ENCODE measurements at places on chromosomes 5 and 9.

GRCh38 chr5:72013766-72014624, 93.3 kb upstream of the MAP1B start:
- no peak for DNase-seq

DNA sequence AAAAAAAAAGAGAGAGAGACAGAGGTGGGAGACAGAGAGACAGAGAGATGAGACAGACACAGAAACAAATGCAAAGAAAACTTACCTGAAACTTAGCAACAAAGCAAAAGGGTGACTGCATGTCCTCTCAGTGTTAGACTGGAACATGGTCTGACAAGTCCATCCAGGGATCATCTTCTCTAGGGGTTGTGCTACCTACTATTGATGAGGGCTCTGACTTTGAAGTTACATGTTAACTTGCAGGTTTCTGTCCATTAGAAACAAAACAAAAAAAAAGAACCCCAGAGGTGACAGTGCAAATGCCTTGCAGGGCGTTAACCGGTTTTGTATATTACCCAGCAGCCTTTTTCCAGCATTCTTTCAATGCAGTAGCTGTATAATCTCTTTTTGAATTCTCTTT, 13.6 kb upstream of the SPARC start:
- DNase-seq = no peak

GRCh38 chr9:11933926-11934325, 759.3 kb upstream of the TYRP1 start:
- no peak for DNase-seq

GRCh38 chr9:127311239-127311741, 46.7 kb downstream of the GARNL3 start:
- no peak for DNase-seq

DNA sequence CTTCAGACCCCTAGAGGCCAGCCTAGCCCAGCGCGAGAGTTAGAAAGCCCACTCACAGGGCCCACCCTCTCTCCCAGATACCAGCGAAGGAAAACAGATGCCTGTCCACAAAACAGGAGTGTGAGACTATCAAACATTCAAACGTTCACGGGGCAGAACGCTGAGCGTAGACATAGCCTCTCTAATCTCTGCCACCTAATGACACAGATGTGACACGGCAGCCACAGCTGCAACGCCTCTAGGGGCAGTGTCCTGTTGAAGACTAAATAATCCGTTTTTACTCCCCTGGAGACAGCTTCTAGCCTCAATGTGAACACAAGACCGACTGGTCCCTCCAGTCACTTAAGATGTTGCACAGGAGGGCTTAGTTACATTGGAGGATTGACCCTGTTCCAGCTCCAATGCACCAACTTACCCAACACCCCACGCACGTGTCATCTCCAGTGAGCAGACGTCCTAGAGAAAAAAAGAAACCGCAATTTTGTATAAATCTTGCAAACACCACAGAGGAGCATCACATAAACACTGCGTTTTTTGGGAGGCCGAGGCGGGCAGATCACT, 14.3 kb downstream of the DIPK1B start:
- no peak for DNase-seq

DNA sequence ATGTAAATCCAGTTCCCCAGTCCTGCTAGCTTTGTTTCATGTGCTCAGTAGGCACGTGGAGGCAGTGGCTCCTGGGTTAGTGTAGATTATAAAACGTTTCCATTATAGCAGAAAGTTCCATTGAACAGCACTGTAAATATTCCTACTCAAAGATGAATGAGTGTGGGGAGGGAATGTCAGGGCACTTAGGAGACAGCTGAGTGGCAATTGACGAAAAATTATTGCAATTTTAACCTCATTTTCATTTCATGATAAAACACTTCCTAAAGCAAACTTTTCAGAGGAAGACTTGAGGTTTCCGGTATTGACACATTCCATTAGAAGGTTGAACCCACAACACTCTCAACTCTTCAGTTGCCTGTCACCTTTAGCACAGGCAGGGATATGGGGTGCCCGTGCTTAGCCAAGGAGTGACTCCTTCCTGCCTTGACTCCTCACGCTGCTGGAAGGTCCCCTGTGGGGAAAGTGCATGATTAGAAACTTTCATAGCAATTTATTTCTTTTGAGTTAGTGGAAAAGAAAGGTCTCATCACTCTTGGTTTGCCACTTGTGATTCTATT, 41.2 kb downstream of the SLC46A2 start:
- DNase-seq = no peak

DNA sequence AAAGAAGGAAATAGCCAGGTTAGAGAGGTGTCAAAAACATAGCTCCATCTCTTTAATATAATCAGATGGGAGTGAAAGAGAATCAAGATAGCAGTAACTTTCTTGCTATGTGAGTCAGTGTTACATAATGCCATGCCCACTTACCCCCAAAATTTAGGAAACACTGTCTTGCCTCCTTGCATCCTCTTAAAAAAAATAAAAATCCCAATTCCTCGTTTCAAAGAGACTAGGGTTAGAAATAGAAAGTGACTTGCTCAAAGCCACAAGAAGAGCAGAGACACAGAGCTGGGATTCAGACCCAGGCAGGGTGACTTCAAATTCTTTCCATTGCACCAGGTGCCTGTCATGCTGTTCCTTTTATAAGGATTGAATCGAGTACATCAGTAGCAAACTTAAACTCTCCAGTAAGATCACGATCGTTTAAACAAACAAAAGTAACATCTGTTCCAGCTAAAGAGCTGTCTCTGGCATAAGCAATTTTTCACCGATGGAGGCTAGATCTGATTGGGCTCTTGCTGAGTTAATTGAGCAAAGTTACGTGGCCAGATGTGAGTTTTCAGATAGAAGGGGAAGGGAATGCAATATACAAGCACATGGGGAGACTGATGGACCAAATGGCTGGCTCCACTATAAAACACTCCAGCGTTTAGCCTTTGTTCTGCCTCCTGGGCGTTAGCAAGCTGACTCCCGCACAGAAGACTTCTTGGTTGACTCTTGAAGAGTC, 176.9 kb downstream of the PALM2AKAP2 start:
- DNase-seq = no peak

DNA sequence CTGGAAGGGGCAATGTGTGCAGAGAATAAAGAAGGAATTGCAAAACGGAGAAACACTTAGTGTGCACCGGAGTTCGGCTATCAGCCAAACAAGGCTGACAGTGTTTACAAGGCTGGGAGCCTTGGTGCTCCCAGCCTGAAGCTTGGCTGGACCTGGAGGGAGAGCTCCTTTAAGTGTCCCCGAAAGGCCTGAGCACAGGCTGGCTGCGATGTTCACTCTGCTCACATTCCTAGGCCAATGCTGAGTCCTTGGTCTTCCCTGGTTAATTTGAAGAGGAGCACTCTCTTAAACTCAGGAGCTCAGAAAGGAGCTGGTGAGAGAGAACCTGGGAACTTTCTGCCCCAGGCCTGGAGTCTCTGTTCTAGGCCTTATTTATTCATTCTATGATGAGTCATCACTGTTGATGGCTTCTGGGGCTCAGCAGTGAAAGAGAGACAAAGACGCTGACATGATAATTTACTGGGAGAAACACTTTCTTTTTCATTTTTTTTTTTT, 88.6 kb upstream of the MYO10 start:
- no peak for DNase-seq

DNA sequence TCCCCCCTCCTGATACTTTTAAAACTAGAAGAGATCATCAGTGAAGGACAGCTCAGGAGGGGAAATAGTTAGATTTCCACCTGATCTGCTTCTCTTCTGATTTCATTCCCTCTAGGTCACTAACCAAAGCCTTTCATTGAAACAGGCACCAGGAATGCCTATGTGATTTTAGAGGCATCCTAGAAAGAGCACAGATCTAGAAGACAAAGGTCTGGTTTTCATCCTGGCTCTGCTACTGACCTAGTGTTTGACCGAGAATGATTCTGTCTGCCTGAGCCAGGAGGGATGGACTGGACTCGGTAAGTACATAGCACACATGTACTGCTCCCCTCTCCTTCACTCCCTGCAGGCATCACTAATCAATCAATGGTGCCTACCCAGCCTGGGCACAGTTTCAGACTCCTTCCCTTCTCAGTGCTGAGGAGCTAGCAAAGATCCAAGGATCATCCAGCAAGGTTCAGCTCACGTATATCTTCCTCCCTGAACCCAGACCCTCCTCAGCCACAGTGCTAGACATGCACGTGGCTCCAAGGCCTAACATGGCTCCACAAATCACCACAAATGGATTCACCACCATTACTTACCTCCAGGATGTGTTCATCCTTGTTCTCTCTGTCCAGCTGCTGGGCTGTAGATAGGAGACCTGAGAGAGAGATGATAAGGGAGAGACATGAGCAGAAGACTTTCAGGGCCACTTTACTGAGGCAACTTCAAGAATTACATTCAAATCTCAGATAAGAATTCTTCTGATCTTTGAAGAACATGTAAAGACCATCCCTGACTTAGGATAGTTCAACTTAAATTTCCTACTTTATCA, 35.2 kb downstream of the FAT2 start:
- no peak for DNase-seq

DNA sequence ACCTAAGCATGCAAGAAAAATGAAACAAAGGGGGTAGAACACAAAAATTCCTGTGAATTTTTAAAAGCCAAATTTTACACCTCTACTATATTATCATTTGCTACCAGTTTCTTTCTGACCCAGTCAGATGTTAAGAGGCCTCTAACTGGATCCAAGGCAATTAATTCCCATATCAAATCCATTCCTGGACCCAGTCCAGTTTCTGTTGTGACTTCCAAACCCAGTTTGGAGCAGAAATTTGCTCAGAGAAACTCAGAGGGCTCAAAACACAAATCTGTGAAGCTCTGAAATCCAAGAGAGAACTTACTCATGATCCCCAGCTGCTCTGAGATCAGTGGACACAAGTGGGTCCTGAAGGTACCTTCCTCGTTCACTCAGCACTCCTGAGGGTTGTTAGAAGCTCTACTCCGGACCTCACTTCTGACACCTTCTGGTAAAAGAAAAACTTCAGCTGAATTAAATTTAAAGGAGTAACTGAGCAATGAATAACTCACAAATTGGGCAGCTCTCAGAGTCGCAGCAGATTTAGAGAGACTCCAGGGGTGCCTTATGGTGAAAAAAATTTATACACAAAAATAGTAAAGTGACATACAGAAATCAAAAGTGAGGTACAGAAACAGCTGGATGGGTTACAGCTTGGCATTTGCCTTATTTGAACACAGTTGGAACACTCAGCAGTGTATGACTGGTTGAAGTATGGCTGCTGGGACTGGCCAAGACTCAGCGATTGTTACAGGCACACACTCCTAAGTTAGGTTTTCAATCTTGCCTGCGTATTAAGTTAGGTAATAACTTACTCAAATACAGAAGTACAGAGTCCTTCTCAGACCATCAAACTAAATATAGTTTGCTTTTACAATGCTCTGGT, 32.4 kb downstream of the INSL4 start:
- no peak for DNase-seq

- no peak for DNase-seq
Measured at GRCh38 chr5:14295610-14296009, 152.5 kb downstream of the TRIO start.

GRCh38 chr5:96655085-96655484, 7.1 kb upstream of the CAST start:
- DNase-seq = no peak

DNA sequence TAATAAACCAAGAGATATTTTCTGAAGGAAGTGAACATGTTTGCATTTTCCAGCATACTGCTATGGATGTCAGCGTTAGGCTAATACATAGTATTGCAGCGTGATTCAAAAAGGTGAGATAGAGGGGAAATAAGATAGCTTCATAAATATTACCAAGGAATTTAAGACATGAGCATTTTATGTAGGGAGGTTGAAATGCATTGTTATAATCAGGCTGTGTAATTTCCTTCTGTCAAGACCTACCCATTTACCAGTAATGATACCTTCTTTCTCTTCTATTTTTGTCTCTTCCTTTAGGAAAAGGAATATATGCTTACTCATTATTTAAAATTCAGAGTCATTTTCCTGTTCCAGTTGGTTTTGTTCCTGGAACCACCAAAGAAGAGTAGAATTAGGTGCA, 33.3 kb downstream of the PIK3R1 start:
- no peak for DNase-seq

- no peak for DNase-seq
Measured at GRCh38 chr9:82154573-82154972, 166.0 kb downstream of the SPATA31D1 start.
